Activated gamma-delta T cell treated with Interleukin-2 at 50 U/mL for 16 hours (primary cell): ENCODE measurements at places on chromosomes 16 and 17.

DNA sequence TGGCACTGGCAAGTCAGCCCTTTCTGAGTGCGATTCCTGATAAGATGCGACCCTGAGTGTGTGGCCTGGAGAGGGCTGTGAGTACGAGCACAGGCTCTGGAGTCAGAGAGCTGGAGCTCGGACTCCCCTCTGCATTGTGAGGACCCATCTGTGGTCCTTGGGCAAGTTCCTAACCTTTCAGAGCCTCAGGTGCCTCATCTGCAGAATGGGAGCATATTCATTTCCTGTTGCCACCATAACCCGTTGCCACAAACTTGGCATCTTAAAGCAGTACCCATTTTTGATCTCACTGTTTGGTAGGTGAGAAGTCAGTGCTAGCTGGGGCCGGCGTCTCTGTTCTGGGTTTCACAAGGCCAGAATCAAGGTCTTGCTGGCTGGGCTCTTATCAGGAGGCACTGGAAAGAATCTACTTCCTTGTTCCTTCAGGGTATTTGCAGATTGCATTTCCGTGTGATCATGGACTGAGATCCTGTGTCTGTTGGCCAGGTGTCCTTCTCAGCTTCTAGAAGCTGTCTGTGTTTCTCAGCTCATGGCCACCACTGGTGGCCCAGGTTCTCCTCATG lies 20.2 kb downstream of the KNOP1 start:
- DNase-seq: no peak

DNA sequence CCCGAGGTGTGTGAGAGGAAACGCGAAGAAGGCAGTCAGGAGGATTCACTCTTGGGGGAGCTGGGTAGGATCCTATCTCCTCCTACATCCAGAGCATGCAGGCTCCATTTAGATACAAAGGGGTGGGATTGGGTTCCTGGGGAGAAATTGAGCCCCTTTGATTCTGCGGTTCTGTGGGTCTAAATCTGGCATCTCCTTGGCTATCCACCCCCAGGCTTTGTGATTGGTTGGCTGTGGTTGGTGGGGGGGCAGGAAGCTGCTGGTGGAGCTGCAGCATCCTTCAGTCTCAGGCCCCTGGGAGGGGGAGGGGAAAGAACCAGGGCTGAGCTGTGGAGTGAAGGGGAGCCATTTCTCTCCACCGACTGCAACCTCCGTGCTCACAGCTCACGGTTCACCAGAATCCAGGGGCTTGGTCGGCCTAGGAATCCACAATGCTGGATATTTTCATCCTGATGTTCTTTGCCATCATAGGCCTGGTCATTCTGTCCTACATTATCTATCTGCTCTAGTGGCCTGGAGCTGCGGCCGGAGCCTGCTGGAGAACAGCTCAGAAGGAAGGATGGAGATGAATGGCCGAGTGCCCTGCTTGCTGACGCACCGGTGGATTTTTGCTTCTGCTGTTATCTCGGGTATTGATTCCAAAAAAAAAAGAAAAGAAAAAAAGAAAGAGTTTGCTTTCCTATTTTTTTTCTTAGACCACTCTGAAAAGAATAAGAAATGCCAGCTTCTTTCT lies at the start of gene LASP1NB:
Gene LASP1NB (plus strand): TSS at position 352 of the 733 bp plus-strand sequence.
- DNase-seq: peak; percentile 47

DNA sequence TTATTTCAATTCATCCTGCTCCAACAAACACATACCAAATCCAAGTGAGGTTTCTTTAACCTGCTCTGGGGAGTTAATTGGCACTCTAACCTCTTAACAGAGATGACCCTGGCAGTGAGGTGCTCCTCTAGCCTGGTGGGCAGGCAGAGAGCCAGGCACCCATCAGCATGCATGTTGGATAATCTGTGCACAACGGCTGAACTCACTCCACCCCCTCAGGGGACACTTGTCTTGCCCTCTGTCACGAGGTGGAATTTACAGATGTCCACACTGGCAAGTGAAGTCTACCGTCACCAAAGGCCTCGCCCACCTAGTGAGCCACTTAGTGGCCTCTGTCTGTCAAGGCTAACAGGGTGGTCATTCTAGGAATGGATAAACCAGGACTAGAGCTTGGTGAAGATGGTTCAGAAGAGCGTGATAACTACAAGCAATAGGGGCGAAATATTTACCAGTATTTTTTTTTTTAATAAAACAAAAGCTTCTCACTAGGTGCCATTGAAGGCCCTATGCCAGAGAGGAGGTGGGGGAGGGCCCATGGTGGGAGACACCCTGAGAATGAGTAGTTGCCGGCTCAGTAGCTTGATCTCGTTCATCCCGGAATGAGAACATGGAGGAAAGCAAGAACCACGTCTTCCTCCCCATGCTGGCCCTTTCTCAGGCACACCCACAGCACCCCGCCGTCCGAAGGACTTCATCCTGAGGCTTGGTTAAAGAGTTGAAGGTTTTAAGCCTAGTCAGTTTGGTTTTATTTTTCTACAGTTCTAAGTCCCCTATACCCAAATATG lies 25.2 kb downstream of the PLD6 start:
- DNase-seq: no peak

DNA sequence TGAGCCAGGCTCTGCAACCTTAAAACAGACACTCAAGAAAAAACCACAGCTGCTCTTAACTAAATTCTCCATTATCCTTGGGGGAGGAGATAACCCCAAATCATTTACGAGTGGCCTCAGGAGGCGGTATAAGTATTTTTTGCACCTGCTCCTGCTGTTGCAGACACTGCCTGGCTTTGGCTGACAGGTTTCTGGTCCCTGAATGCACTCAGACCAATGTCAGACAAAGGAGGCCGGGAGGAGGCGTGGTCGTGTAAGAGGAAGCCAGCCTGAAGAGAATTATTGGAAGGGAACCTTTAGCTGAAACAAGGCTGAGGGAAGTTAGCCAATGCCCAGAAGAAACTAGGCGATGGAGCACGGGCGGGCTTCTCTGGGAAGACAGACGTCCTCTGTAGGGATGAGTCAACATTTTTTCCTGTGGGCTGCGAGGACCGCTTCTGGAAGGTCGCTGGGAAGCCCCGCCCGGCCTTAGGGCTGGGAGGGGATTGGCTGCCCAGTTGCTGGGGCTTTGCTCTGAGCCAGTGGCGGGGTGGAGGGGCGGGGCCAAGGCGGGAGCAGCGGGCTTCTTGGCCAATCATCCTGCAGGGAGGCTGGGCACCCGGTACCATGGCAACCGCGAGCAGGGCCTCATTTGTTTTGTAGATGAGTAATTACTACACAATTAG lies 82.3 kb downstream of the CCDC182 start:
- no peak for DNase-seq

- DNase-seq: no peak
These were observed 38.4 kb downstream of the ADCY7 start for GRCh38 chr16:50304467-50305440.

- DNase-seq: no peak
These were observed 2.5 kb upstream of the ATP6V0C start for GRCh38 chr16:2511128-2511800.

- DNase-seq: no peak
These were observed 138.1 kb downstream of the TRIM37 start for GRCh38 chr17:58968426-58969061.

GRCh38 chr16:71338632-71339031 lies 19.9 kb upstream of the CALB2 start:
- DNase-seq: no peak

GRCh38 chr17:54968988-54969332 lies 395 bp downstream of the STXBP4 start:
- DNase-seq: peak; percentile 13

DNA sequence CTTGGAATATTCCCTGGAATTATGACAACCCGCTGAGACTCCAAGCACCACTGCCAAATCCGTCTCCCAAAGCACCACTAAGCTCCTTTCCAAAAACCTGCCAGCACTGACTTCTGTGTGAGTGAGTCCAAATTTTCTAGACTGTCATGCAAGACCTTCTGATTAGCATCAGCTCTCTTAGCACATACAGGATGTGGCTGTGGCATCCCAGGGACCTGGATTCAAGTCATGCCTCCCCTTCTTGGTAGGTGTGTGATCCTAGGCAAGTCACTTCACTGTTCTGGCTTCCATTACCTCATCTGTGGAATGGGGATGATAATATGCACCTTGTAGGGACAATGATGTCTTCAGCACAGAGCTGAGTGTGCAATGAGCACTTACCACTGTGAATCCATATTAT lies 38.3 kb upstream of the USP7 start:
- DNase-seq: no peak

GRCh38 chr17:32197987-32198386 lies 55.7 kb downstream of the RHOT1 start:
- no peak for DNase-seq

GRCh38 chr16:68644715-68645493 lies at the start of gene CDH3:
Gene CDH3 (plus strand): TSS chr16:68645310. CDS start chr16:68645380, 70 bp downstream.
- DNase-seq: peak; percentile 9

DNA sequence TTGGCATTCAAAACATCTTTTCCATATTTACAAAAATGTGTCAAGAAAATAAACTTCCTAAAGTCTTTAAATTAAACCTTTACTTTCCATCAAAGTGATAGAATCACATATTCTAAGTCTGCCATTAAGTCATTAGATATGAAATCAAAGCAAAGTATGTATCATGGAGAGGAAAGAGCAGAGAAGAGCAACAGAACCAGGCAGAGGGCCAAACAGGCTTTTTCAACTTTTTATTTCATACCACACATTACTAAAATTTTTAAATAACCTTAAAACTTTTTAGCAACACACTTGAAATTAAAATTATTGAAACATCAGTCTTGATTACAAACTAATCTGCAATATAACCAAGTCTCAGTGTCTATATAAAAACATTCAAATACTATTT lies 13.8 kb downstream of the SIAH1 start:
- no peak for DNase-seq

- no peak for DNase-seq
These were observed at the start of gene ZNF423 for GRCh38 chr16:49855822-49856671. Gene ZNF423 (minus strand): TSS chr16:49856112. CDS start chr16:49855774, 338 bp downstream.

- no peak for DNase-seq
These were observed 101.2 kb downstream of the SSH2 start for GRCh38 chr17:29828676-29829284.

DNA sequence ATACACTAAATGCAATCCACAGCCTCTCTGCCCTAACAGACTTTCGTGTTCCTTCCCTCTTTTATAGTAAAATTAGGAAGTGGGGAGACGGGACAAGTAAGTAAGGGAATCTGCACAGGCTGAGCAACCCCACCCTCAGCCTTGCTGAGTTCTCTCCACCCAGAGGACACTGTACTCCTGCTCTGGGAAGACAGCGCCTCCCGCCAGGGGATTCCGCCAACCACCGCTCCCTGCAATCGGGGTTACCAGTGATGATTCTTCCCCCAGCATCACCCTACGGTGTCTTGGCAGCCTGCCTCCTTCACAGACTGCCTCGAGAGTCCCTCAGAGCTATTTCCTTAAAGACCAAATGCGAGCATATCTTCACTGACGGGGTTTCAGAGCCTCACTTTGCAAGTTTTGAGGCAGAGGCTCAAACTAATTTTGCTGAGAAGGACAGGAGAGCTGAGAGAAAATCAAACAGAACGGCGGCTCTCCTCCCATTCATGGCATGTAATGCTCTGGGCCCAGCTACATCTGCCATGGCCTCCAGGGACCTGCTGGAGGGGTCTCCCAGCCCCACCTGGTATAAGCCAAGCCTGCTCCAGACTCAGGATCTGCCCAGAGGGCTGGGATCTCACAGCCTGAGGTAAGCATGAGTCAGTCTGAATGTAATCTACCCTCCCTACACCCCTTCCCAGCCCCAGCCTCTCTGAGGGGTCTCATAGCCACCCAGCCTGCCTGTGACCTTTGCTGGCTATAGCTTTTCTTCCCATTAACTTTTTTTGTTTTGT lies 22.7 kb upstream of the ASGR2 start:
- DNase-seq: no peak

DNA sequence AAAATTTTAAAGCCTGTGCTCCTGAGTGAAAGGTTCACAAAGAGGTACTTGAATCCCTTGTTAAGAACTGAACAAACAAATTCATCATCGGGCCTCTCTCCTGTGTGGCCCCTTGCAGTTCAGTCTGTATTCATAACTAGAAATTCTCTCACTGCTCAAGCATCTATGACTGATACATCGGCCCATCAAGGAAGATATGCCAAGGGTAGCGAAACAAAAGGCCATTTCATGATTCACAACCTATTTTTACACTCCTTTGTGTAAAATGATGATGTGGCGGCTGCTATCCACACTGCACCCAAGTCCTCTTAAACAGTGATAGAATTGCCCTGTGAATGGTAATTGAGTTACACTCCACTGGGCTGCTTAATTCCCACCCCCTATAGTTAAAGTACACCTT lies 204.6 kb downstream of the STX8 start:
- DNase-seq: no peak

DNA sequence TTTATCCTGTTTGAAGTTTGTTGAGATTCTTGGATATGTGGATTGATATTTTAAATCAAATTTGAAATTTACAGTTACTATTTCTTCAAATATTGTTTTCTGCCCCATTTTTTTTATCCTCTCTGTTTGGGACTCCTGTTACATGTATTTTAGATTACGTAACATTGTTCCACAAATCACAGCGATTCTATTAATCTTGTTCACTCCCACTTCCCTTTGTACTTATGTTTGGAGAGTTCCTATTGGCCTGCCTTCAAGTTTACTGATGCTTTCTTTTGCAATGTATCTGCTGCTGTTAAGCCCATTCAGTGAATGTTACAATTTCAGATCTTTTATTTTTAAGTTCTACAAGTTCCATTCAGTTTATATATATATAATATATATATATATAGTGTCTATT lies 288.3 kb upstream of the TNRC6C start:
- no peak for DNase-seq

GRCh38 chr16:10967986-10968385 lies 23.6 kb downstream of the CLEC16A start:
- no peak for DNase-seq

DNA sequence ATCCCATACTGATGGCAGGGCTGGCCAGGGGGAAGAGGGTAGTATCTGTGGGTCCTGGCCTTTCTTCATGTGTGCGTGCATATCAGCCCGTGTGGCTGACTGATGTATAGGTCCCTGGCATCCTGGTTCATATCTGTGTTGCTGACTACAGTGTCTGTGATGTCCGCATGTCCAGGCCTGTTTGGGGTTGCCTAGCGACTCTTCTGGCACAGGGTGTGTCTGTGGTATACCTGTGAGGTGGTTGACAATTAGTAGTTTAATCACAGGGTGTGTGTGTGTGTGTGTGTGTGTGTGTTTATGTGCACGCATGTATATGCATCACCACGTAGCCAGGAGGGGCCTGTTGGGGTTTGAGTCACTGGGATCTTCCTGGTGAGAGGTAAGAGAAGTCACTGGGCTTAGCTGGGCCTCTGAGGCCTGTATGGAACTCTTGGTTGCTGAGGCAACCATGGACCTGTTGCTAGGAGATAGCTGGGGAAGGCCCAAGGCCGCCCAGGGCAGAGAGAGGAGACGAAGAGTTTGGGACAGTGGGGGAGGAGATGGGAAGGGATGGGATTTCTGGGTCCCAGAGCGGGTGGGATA lies 603 bp upstream of the TMEM95 start:
- no peak for DNase-seq

GRCh38 chr16:55480228-55480655 lies 1.2 kb downstream of the MMP2 start:
- no peak for DNase-seq

- no peak for DNase-seq
These were observed 52.0 kb downstream of the CBFA2T3 start for GRCh38 chr16:88924834-88925539.

DNA sequence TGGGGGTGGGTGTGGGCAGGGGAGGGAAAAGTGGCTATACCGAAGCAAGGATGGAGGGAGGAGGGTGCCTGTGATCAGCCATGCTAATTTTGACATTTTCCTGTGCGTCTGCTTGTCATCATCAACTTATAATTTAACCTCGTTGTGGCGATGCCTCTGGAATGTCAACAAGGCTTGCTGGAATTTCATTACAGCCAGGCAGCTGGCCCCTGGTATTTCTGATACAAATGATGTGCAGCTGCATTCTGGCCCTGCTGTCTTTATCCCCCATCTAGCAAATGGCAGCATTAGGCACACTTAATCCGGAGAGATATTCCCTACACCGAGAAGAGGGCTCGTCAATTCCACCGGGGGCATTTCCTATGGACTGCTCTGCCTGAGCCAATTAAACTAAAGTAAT lies 278.3 kb upstream of the CCL2 start:
- no peak for DNase-seq
